WTC11 (cell line): ENCODE measurements at places on chromosomes 1 and 21. TPM values are rescaled to one million over a fixed set of nuclear protein-coding genes. Genes with fewer than 3 reads are reported as not detected.
A peak's percentile ranks its signal among the peaks of the same experiment; 100 is the strongest.

GRCh38 chr1:170410401-170411166, 121.4 kb upstream of the GORAB start:
- H3K36me3 ChIP-seq: no peaks in the 10 kb centered on the region
- H3K4me1 ChIP-seq: no peaks in the 10 kb centered on the region

DNA sequence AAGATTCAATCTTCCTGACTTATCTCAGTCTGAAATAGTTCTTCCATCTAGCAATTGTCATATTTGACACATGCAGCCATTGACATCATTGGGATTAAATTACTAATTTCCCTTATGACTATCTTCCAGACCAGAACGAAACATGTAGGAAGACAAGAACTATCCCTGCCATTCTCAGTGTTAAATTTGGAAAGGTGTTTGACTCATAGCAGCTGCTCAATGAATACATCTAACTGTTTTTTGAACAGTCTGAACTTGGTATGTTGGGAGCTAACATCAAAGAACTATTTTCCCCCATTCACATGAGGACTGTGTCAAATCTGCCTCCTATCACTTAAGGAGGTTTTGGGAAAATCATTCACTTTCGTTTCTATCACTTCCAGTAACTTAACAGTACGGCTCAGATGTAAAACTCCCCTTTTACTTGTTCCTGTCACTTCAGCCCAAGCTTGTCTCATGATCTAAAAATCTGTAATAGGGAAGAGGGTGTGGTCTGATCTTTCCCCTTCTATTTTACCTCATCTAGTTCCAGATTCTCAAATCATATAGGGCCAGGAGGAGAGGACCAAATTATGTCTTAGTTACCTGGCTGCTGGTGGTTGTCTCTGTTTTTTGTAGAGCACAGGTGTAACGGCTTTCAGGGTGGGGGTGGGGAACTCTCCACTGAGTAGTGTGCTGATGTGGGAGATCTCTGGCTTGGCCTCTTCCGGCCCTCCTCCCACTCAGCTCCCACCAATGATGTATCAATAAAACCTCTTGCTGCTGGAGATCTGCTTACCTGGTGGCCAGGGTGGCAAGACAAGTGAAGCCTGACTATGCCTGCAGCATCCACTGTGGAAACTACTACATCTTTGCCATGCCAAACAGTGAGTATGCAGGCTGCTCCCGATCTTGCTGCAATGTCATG, 26.2 kb upstream of the SLAMF1 start:
- peaks cover 6% of the 10 kb centered on the region for H3K4me1 ChIP-seq
- no peak for DNase-seq
- no peaks in the 10 kb centered on the region; the same call in 1 of the 2 replicates for H3K27me3 ChIP-seq
- H3K4me3 ChIP-seq: no peak overlapping the region

Gene CACNA1S
- 0.02 to 0.09 TPM (median 0.07 TPM) in 3 replicates for total RNA-seq

Gene PROX1
- total RNA-seq: 3.0 to 3.8 TPM (median 3.3 TPM) in 3 replicates

GRCh38 chr1:227315629-227316346, 2.5 kb downstream of the CDC42BPA start:
- H3K36me3 ChIP-seq: no peaks in the 10 kb centered on the region
- no peaks in the 10 kb centered on the region for H3K27me3 ChIP-seq
- DNase-seq: no peak
- peaks cover 40% of the 10 kb centered on the region for H3K4me1 ChIP-seq
- H3K27ac ChIP-seq: no peak overlapping the region

Gene OXCT2
- 1.7 to 2.4 TPM (median 2.3 TPM) in 3 replicates for total RNA-seq

DNA sequence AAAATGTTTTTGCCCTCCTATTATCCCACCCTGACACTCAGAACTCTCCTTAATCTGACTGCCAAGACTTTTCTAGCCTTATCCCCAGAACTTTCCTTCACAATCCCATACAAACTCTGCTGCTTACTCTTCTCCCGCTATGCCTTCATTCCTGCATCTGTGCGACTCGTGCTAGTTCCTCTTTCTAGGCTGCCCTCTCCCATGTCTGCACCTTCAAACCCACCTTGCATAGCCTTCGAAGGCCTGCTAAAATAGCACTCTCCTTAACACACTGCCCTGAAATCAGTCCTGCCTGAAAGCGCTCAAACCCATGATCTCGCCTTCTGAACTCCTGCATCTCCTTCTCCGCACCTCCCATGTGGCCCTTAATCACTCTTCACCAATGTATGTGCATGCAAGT, 2.5 kb upstream of the NCF2 start:
- H3K4me1 ChIP-seq: peaks cover 34% of the 10 kb centered on the region
- no peak overlapping the region for H3K27ac ChIP-seq
- no peaks in the 10 kb centered on the region for H3K36me3 ChIP-seq
- no peaks in the 10 kb centered on the region for H3K27me3 ChIP-seq

- no peaks in the 10 kb centered on the region for H3K36me3 ChIP-seq
- H3K27me3 ChIP-seq: no peaks in the 10 kb centered on the region
- DNase-seq: peak; percentile 84
Measured at GRCh38 chr1:119675349-119676345, 27.6 kb upstream of the ZNF697 start.

- no peak overlapping the region for H3K27ac ChIP-seq
- H3K4me3 ChIP-seq: no peak overlapping the region
- no peak for DNase-seq
- no peaks in the 10 kb centered on the region for H3K27me3 ChIP-seq
- peaks cover 9% of the 10 kb centered on the region for H3K4me1 ChIP-seq
Measured at GRCh38 chr1:52531249-52531872, 21.5 kb downstream of the TUT4 start.

Gene RASAL2
- total RNA-seq: 25.7 to 29.5 TPM (median 27.5 TPM) in 3 replicates

DNA sequence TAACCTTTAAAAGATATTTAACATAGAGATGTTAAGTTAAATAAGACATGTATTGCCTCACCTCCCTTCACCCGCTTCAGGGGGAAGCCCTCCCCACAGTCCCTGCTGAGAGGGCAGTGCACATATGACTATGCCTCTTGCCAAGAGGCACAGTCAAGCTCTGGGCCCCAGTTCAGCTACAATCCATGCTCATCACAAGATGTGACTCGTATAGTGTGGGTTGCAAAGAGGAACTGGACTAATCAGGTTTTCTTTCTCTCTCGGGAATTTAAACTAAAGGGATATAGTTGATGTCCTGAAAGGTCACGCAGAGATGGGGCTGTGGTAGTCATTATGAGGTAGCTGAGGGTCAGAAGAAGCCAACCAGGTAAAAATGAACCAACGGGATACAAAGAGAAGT, 35.6 kb downstream of the LYST start:
- H3K4me3 ChIP-seq: no peak overlapping the region
- no peak for DNase-seq
- H3K36me3 ChIP-seq: no peaks in the 10 kb centered on the region
- no peak overlapping the region for H3K27ac ChIP-seq
- no peaks in the 10 kb centered on the region for H3K4me1 ChIP-seq

GRCh38 chr1:240720976-240721375, 109.0 kb upstream of the GREM2 start:
- peaks cover 3% of the 10 kb centered on the region for H3K4me1 ChIP-seq
- peaks cover 1% of the 10 kb centered on the region for H3K36me3 ChIP-seq
- no peak for DNase-seq
- no peak overlapping the region for H3K4me3 ChIP-seq
- no peak overlapping the region for H3K27ac ChIP-seq
- H3K27me3 ChIP-seq: no peaks in the 10 kb centered on the region

Gene ABCA4
- total RNA-seq: 0.09 to 0.21 TPM (median 0.16 TPM) in 3 replicates

DNA sequence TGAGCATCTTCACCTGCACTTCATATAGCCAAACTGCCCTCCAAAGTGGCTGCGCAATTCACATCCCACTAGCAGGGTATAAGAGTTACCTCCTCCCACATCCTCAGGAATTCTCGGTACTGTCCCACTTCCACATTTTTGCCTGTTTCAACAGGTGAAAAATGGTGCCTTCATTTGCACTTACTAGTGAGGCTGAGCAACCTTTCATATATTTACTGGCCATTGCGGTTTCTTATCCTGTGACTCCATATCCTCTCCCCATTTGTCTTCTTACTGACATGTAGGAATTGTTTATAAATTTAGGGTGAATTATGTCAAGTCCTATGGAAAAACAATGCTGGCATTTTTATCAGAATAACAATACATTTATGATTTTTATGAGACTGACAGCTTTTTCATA, 61.9 kb downstream of the NIBAN1 start:
- no peak overlapping the region for H3K4me3 ChIP-seq
- H3K4me1 ChIP-seq: no peaks in the 10 kb centered on the region
- no peak for DNase-seq
- H3K27ac ChIP-seq: no peak overlapping the region
- H3K27me3 ChIP-seq: no peaks in the 10 kb centered on the region

DNA sequence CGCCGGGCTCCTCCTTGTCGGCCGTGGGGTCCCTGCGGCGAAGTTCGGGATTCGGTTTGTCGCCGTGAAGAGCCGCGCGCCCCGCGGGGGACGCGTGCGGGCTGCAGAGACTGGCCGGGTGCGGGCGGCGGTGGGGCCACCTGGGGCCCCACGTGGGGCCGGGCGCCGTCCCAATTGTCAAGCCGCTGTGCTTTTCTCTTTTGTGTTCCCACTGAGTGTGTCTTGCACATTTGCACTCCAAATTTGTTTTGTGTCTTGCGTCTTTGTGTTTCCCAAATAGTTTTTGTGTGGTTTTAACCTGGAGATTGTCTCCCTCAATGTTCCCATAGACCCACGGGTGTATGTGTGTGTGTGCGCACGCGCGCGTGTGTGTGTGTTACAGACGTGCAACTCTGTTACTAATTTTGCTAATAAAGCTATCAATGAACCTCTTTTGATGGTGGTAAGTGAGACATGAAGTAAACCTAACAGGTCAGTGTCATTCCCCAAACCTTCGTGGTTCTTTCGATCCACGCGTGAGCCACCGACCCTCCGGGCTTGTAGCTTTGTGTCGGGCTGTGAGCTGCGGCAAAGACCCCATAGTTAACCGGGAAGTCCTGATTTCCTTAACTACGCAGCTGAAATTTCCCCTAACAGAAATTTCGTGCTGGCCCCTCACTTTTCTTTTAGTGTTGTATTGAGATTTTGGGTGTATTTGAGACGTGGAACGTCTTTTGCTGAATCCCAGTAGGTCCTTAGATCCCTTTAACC, 708 bp downstream of the PRDM2 start:
- H3K4me1 ChIP-seq: peaks cover 27% of the 10 kb centered on the region
- peaks cover 14% of the 10 kb centered on the region for H3K36me3 ChIP-seq
- H3K27me3 ChIP-seq: peaks cover 54% of the 10 kb centered on the region
- DNase-seq: peak; percentile 28
- H3K4me3 ChIP-seq: peak overlapping the region; percentile 92
- H3K27ac ChIP-seq: peak overlapping the region; percentile 90

DNA sequence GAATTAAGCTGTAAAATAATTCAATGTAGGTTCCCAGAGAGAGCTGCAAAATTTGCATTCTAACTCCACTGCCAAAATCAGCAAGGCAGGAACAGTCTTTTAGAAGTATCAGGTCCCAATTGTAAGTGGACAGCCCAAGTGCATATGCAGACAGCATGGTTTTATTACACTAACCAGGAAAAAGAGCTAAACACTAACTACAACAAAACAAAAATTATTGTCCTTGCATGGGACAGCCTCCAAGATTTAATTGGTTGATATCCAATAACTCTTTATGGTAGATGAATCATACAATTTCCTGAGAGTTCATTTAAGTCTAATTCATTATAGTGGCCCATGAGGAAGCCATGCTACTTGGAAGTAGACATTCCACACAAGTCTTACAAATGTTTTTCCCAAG, 154.3 kb upstream of the ZNF648 start:
- H3K36me3 ChIP-seq: peaks cover 6% of the 10 kb centered on the region; the same call in 1 of the 2 replicates
- no peak overlapping the region for H3K4me3 ChIP-seq
- no peak overlapping the region for H3K27ac ChIP-seq
- no peak for DNase-seq

- H3K27ac ChIP-seq: no peak overlapping the region
- H3K4me1 ChIP-seq: peaks cover 14% of the 10 kb centered on the region
- H3K4me3 ChIP-seq: no peak overlapping the region
- no peaks in the 10 kb centered on the region for H3K36me3 ChIP-seq
- DNase-seq: no peak
Measured at GRCh38 chr1:34270181-34270580, 93.5 kb downstream of the C1orf94 start.

Gene KIF17
- 8.1 to 16.1 TPM (median 14.3 TPM) in 3 replicates for total RNA-seq

DNA sequence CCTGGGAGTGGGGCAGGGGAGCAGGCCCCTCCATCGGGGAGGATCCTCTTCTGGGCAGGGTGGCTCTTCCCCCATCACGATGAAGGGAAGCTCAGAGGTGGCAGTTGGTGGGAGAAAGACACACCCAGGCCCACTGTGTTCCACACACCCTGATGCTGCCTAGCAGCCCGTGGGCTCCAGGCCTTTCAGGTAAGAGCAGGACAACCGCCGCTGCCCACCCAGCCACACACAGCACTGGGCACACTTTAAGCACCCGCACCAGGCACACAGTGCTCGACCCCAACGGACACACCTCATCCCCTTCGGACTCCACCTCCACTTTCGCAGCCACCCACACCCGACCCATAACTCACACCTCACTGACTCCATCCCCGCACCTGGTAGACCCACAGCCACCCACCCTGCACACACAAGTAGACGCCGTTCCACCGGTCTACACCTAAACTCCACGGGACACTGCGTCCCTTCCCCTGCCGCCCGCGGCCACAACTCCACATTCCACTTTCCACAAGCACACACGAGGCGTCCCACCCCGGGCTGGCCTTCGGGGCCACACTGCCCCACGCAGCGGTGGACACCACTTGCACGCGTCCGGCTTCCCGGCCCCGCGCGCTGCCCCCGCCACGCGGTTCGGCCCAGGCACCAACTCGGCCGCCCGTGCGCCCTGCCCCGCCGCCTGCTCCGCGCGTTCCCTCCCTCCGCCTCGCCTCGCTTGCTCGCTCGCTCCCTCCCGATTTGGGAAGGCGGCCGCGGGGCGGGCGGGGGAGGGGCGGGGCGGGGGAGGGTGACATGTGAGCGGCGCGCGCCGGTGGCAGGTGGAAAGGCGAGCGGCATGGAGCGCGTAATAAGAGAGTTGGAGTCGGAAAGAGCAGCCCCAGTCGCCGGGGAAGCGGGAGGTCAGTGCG, at the start of gene KCNQ4:
KCNQ4 (plus strand) TSS at position 787 of the 905 bp plus-strand sequence. CDS start 307 bp downstream, outside the sequence.
- peaks cover 3% of the 10 kb centered on the region for H3K36me3 ChIP-seq
- H3K27me3 ChIP-seq: peaks cover 53% of the 10 kb centered on the region
- peak within 1 kb of the TSS; percentile 86 for H3K4me3 ChIP-seq
- peaks cover 32% of the 10 kb centered on the region for H3K4me1 ChIP-seq
- peak; percentile 68 for DNase-seq

Gene TMEM81
- 5.7 to 7.5 TPM (median 5.7 TPM) in 3 replicates for total RNA-seq

Gene REN
- not detected in 3 replicates for total RNA-seq

DNA sequence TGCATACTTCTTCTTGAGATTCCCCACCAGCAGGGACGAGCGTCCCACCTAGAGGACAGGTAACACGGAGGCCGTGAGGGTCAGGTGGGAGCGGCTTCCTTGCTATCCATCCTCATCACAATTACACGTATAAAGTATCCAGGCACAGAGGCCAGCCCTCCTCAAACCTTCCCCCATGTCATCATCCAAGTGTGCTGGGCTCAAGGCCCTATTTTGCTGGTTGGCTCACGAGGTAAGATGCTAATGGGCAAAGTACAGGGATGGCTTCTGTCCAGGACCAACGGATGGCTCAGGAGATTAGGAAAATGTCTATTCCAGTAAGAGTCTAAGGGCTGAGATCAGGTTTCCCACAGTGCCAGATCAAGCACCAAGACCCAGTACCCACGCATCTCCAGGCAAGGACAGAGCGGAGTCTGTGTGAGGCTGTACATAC, 11.5 kb upstream of the A3GALT2 start:
- no peaks in the 10 kb centered on the region for H3K36me3 ChIP-seq
- H3K27ac ChIP-seq: no peak overlapping the region
- no peak for DNase-seq
- H3K4me1 ChIP-seq: peaks cover 3% of the 10 kb centered on the region; the same call in 1 of the 2 replicates
- H3K4me3 ChIP-seq: no peak overlapping the region
